Choroid plexus epithelial cell (primary cell): ENCODE measurements at places on chromosomes 11 and 22.

GRCh38 chr11:110327508-110327907 is 31.1 kb upstream of the RDX start:
- DNase-seq, result no peak

- peak; percentile 87 for DNase-seq
Measured at GRCh38 chr22:41523464-41524221, 20.6 kb downstream of the POLR3H start.

DNA sequence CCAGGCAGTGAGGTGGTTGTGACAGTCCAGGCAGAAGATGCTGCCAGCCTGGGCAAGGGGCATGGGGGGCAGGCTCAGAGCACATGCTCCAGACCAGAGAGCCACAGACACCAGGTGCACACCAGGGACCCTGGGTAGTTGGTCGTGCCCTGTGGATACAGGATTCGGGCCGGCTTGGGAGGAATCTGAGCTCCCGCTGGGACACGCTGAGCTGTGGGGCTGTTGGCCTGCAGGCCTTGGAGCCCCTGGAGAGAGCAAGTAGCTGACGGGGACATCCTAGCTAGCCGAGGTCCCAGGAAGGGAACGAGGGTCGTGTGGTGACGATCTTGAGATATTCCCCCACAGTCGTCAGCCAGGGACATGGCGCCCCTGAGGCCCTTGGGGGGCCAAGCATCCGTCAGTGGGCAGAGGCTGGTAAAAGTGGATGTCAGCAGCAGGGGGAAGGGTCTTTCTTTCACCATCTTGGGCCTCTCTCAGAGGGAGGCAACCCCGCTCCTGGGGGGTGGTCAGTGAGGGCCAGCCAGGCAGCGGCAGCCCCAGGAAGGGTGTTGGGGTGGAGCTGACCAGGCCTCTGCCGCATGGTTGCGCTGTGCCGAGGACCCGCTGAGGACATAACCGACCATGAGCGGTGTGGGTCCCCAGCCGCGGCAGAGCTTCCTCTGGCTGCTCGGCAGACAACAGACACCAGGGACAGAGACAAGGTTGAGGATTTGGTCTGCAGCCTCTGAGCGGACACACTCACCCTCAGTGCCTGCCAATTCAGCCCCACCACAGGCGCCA is 44.0 kb downstream of the CDKN1C start:
- no peak for DNase-seq

DNA sequence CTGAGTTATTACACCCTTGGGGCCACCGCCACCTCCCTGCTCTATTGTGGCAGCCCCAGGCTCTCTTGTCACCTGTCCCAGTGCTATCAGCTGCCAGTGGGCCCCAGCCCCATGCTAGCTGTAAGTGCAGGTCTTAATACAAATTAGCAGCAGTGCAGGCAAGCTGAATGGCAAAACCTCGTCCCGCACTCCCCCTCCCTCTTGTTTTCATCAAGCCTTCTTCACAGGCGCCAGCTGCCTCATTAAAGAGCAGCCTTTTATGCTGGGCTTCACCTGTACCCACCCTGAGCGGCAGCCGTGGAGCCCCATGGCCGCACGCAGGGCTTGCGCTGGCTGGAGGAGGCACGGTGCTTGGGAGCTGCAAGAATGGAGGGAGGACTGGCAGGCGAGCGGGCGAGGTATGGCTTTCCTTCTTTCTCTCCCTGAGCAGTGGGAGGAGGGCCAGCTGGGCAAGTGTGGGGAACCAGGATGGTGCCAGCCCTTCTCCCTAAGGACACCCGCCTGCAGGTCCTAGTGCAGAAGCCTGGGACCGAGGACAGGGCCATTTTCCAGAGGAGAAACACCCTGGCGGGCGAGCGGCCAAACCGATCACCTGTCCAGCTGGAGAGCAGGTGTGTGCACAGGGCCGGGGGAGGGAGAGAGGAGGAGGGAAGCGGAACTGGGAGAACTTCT is 70.7 kb downstream of the FLI1 start:
- no peak for DNase-seq

- no peak for DNase-seq
Measured at GRCh38 chr11:69202511-69203221, 46.9 kb downstream of the SMIM38 start.

DNA sequence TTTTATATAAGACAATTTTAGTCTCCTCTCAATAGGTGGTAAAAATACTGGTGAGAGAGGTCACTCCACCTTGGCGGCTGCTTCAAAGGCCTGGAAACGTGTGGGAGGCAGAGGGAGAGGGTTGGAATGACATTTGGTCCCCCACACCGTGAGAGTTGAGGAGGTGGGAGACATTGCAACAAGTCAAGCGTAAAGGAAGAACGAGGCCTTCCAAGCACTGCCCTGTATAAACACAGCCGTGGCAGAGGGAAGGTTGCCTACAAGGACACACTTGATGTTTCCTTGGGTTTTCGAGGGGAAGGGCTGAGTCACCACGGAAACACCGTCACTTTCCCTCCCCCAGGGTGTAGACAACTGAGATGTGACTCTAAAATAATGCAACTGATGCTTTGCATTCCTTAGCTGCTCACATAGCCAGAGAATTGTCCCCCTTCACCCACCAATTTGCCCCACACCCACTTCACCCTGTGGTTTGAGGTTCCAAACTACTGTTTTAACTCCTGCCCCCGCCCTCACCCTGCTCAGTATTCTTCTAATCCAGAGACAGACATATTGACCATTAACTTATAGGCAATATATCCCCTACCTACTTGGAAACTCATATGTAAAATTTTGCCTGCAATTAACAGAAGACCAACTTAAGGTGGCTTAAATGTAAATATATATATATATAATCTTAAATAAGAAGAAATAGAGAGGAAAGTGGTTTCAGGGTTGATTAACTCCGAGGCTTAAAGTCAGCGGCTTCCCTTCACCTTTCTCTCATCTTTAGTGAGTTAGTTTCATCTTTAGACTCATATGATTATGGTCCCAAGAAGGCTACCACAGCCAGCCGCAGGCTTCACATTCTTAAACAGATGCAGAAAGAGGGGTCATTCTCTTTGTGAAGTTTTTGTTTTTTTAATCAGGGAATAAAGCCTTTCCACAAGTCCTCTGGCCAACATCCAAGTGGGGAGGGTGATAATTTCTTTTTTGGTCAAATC is 54.1 kb upstream of the BDNF start:
- DNase-seq, result peak; percentile 80

DNA sequence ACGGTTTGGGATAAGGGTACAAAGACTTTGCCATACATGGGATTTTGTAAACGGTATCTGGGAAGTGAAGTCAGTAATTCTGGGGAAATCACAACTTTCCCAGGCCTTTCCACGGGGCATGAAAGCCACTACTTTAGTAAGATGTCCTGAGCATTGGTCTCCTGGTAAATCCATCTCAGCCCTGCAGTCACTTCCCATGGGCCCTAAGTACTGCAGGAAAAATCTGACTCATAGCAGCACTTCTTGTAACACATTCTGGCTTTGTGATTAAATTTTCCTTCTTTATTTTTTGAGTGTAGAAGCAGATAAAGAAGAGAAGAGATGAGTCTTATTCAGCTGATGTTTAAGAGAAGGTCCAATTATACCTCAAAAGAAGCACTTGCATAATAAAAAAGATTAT is 67.6 kb downstream of the BLID start:
- no peak for DNase-seq

DNA sequence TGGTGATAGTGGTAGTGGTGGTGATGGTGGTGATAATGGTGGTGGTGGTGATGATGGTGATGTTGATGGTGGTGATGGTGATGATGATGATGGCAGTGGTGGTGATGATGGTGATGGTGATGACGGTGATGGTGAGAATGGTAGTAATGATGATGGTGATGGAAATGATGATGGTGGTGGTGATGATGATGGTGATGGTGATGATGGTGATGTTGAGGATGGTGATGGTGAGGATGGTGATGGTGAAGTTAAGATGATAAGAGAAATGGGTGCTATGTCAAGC is 11.8 kb downstream of the MRGPRG start:
- no peak for DNase-seq

GRCh38 chr11:57527056-57527631 is 3.4 kb downstream of the TIMM10 start:
- peak; percentile 78 for DNase-seq

DNA sequence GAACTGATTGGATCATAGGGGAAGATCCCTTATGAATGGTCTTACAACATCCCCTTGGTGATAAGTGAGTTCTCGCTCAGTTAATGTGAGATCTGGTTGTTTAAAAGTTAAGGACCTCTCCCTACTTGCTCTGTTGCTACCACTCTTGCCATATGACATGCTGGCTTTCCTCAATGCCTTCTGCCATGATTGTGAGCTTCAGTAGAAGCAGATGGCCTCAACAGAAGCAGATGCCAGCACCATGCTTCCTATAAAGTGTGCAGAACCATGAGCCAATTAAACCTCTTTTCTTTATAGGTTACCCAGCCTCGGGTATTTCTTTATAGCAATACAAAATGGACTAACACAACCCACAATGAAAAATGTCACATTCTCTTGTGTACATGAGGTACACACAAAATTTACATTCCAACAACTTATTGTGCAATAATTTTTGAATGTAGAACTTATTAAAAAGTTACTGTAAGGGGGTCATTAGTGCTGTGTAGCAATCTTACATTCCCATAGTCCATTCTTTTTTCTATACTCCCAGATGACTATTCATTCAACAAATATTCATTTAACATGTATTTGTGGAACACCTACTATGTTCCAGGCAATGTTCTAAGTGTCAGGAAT is 10.3 kb downstream of the CYP2R1 start:
- DNase-seq, result no peak

GRCh38 chr11:14764579-14765527 is 121.2 kb downstream of the PDE3B start:
- DNase-seq, result peak; percentile 61

GRCh38 chr11:3614742-3615171 is 27.0 kb downstream of the ART5 start:
- no peak for DNase-seq

- peak; percentile 12 for DNase-seq
Measured at GRCh38 chr11:37370817-37371216, 772.8 kb upstream of the RAG2 start.

GRCh38 chr11:118114266-118114665 is 27.5 kb upstream of the SMIM35 start:
- DNase-seq, result no peak

- no peak for DNase-seq
Measured at GRCh38 chr11:101434026-101434643, 149.7 kb downstream of the TRPC6 start.

DNA sequence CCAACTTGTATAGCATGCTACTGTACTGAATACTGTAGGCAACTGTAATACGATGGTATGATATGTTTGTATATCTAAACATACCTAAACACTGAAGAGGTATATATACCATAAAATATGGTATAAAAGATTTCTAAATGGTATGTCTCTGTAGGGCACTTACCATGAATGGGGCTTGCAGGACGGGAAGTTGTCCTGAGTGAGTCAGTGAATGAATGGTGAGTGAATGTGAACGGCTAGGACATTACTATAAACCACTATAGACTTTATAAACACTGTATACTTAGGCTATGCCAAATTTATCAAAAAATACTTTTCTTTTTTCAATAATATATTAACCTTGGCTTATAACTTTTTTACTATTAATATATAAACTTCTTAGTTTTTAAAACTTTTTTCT is 66.8 kb downstream of the ZC3H12C start:
- peak; percentile 51 for DNase-seq

GRCh38 chr11:126257144-126257543 is 11.6 kb downstream of the SRPRA start:
- no peak for DNase-seq

DNA sequence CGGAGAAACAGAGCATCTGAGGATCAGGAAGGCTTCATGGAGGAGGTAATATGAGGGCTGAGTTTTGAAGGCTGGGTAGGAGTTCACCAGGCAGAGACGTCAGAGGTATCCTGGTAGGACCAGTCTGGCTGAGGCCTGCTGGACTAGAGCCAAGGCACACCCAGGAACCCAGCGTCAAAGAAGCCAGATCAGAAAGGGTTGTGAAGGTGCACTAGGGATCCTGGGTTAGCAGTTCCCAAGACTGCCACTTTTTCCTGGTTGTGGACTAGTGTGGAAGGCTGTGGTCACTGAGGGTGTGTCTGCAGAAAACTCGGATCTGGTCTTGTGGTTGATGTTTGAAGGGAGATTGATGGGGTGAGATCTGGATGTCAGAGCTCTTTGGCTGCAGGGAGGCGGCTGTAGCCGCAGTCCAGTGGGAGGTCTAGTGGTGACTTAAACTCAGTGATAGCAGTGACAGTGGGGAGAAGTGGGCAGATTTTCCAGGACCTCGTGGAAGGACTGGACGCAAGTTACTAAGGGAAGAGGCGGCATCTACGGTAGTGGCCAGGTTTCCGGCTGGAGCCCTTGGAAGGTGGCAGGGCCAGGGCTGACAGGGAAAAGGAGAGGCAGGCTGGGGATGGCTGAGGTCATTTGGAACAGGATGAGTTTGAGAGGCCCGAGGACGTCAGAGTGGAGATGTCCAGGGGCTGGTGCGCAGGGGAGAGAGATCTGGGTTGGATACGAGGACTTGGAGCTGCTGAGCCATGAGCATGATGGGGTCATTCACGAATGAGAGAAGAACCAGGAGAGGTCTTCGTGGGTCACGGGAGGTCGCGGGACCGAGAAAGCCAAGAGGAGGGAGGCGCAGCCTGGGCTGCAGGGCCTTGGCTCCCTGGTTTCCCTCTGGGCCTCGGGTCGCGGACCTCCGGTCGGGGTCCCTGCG is 10.9 kb downstream of the RELA start:
- DNase-seq, result peak; percentile 45

GRCh38 chr22:38213319-38213989 is 11.7 kb downstream of the MAFF start:
- DNase-seq, result no peak

DNA sequence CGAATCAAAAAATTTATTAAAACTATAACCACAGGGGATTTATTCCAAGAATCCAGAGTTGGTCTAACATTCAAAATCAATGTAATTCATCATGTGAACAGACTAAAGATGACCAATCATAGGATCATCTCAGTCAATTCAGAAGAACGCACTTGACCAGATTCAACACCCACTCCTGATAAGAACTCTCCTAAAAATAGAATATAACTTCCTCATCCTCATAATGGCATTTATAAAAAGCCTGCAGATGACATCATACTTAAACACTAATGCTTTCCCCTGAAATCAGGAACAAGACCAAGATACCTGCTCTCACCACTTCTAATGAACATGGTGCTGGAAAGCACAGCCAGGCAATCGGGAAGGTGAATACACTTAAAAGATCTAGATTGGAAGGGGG is 10.5 kb upstream of the MUC2 start:
- DNase-seq, result no peak

DNA sequence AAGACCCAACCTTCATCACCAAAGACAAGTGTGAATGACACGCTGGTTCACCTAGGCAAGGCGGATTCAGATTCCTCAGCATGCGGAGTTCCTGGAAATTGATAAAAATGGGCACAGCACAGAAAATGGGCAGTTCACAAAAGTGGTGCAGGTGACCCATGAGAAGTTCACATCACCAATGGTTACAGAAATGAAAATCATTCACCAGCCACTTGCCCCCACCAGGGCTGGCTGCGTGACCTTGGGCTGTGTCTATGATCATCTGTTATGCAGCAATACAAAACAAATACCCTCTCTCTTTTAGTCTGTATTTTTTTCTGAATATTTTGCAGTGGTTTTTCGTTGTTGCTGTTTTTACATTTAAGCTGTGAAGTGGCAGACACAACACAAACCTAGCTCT is 415.9 kb downstream of the TBC1D22A start:
- no peak for DNase-seq

DNA sequence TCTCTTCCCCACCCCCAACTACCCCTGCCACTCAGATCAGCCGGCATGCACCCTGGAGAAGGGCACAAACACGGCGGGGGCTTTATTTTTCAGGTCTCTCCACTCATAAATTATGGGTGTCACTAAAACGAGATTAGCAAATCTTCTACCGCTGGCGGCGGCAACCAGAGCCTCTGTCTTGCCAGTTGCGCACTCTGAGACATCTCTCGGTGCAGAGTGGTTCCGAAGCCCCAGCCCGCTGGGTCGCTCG is 125.3 kb upstream of the C11orf58 start:
- DNase-seq, result no peak

GRCh38 chr22:18121954-18122554 is 11.4 kb downstream of the TUBA8 start:
- DNase-seq, result no peak
